ENCODE measurements at places on chromosomes 1 and 21.

DNA sequence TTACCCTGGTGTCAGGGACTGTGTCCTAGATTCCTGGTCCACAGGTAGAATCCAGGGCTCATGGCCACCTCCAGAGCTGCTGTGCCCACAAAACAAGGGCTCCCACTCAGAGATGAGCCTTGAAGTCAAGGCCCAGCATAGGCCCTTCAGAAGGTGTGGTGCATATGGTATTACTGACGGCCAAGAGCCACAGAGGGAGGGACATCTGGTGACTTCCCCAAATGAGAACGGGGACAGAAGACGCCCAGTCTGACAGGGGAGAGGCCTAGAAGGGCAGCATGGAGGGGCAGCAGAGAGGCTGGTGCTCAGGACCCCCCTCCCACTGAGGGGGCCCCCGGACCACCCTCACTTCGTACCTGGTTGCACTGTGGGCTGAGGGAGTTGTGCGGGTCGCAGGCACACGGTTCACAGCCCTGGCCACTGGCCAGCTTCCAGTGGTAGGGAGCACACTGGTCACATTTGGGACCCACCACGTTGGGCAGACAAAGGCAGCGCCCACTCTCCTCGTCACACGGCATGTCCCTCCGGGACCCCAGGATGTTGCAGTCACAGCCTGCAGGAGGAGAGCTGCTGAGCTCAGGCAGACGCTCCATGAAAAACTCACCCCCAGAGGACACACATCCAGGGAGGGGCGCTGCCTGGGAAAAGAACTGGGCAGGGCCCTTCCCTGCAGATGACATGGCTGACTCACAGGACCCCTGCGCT lies 25.0 kb downstream of the LAMB3 start:
- DNase-seq = no peak

DNA sequence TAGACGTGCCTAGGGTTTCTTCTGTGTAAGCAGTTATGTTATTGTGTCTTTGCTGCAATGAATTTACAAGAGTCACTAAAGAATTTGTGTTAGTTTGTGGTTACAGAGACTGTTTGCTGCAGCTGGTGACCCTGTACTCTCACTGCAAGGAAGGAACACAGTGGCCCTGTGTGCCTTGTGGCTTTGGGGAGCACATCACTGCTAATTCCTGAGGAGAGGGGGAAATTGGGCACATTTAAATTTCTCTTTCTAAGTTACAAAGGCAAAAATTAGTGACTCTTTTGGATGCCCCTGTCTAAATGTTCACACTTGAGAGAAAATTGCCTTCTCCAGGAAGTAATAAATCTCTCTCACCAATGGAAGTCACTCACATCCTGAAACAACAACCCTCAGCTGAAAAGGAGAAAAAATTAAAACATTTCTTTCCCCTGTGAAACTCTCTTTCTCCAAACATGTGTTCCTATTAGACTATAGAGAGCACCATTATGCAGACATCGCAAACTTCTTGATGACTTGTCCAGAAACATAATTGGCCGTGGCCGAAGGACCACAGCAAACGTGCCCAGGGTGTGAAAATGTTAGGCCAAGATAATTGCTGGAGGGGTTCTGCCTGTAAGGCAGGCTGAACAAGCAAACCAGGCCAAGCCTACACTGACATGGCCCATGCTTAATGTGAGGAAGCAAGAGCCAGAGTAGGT lies 32.3 kb upstream of the SPAG17 start:
- no peak for DNase-seq

- DNase-seq = no peak
Observed at GRCh38 chr1:235238558-235238957, 77.5 kb upstream of the RBM34 start.

DNA sequence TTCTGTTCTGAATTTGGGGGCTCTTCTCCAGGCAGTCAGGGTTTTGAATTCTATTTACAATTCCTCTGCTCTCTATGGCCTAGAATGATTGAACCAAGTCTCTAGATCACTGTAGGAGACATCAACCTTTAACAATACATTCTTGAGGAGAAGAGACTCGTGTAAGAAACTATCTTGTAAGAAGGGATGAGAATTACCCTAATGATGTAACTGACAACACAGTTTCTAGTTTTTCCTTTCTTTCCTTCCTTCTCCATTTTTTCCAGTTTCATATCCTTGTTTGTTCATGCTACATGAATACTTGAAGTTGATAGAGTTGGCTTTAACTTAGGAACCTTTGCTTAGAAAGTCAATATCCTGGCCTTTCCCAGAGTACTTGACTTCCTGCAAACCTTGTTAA lies 1.3 kb upstream of the ATP1A1 start:
- DNase-seq = no peak

- no peak for DNase-seq
Observed at GRCh38 chr1:58515794-58516401, 30.6 kb downstream of the OMA1 start.

DNA sequence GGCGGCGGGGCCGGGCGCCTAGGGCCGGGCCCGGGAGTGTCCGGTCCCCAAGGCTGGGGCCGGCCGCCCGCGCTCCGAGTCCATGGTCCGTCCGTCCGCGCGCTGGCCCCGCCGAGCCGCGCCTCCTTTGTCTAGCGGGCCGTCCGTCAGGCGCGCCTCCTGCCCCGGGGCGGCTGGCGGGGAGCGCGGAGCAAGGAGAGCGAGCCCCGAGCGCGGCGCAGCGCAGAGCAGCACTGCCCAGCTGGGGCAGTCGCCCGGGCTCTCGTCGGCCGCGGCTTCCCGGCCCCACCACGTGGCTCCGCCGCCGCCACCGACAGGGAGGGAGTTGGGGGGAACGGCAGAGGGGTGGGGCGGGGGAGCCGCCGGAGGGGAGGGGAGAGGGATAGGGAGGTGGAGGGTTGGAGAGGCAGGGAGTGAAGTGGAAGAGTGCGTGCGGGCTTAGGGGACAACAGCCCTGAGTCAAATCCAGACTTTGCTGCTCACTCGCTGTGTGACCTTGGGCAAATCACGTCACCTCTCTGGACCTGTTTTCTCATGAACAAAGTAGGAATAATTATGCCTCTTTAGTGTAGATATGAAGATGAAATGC lies at the start of gene NKAIN1:
NKAIN1 (minus strand) TSS at position 235 of the 589 bp plus-strand sequence. CDS start 340 bp downstream, outside the sequence.
- DNase-seq = no peak

DNA sequence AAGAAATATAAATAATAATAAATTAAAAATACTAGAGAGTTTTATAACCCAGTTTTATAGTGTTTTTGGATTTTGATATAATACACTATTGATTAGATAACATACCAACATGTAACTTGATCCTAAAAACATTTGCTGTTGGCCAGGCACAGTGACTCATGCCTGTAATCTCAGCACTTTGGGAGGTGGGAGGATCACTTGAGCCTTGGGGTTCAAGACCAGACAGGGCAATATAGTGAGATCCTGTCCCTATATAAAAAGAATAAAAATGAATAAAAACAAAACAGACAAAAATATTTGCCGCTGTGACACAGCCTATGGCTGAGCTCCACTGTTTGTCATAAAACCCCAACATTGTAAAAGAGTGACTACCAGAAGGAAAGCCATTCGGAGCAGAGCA lies 26.1 kb downstream of the VPS13D start:
- no peak for DNase-seq

- DNase-seq = no peak
Observed at GRCh38 chr1:109207467-109208103, 6.1 kb upstream of the SARS1 start.

GRCh38 chr21:15804247-15805005 lies 74.6 kb downstream of the USP25 start:
- no peak for DNase-seq

- no peak for DNase-seq
Observed at GRCh38 chr1:152313970-152314369, 11.1 kb downstream of the FLG start.

DNA sequence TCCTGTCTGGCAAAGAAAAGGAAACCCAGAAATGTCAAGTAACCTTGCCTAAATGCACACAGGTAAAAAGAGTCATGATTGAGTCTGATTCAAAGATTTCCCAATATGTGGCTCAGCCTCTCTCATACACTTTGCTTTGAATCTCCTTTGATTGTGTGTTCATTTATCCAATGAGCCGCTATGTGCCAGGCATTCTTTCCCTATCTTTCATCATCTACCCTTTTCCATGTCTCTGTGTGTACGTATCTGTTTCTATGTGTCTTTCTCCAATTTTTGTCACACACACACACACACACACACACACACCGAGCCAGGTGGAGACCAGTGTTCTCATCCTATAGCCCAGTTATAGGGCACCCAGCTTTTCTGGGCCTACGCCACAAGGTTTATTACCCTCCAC lies 35.7 kb upstream of the BCL9 start:
- DNase-seq = no peak

DNA sequence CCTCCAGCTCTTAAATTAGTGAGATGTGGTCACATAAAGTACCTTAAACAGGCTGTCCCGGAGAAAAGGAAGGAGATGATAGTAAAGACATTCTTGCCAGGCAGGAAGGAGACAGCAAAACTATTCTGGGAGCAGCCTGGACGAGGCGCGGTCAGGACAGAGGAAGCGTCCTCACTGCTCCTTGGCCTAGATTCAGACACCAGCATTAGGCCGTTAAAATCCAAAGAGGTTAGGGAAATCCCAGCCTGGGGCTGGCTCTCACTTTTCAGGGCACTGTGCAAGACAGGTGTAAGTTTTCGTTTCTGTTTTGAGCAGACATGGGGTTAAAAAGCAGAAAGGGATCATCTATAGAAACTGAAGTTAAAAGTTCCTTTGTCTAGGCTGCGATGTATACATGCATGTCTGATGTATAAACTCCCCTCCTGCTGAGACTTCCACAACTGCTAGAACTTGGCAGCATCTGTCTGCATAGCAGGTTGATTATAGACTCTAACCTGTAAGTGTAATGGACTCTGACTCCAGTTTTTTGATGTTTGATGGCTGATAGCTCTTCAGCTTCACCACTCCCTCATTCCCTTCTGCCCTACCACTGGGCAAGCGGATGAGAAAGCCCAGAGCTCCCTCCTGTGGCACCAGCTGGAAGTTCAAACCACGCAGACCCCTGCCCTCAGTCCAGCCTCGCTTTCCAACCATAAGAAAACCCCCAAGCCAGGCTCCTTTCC lies 21.5 kb downstream of the STPG1 start:
- DNase-seq = peak; percentile 62

GRCh38 chr1:18183533-18183932 lies 75.9 kb downstream of the IGSF21 start:
- DNase-seq = no peak

DNA sequence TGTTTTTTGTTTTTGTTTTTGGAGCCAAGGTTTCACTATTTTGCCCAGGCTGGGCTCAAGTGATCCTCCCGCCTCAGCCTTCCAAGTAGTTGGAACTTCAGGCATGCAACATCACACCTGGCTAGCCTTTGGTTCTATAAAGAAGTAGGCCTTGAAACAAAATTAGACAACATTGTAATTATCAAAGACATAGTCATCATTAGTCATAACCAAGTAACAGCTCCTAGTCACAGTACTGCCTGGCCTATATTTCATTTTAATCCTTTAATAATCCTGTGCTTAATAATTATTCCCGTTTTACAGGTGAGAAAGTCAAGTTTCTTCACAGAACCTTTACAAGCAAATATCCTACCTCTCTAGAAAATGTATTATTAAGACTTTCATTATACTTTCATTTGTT lies 52.3 kb upstream of the TBX15 start:
- DNase-seq = no peak

GRCh38 chr1:176857632-176858031 lies 306.9 kb downstream of the ASTN1 start:
- no peak for DNase-seq

Measured in activated naive CD4-positive, alpha-beta T cell treated with anti-CD3 and anti-CD28 coated beads, Interleukin-2, amount 50 U/mL, for 16 hours (primary cell).